ENCODE measurements at places on chromosomes 7 and 10.

GRCh38 chr10:123272171-123272570 is 118.0 kb downstream of the BUB3 start:
- DNase-seq = no peak

DNA sequence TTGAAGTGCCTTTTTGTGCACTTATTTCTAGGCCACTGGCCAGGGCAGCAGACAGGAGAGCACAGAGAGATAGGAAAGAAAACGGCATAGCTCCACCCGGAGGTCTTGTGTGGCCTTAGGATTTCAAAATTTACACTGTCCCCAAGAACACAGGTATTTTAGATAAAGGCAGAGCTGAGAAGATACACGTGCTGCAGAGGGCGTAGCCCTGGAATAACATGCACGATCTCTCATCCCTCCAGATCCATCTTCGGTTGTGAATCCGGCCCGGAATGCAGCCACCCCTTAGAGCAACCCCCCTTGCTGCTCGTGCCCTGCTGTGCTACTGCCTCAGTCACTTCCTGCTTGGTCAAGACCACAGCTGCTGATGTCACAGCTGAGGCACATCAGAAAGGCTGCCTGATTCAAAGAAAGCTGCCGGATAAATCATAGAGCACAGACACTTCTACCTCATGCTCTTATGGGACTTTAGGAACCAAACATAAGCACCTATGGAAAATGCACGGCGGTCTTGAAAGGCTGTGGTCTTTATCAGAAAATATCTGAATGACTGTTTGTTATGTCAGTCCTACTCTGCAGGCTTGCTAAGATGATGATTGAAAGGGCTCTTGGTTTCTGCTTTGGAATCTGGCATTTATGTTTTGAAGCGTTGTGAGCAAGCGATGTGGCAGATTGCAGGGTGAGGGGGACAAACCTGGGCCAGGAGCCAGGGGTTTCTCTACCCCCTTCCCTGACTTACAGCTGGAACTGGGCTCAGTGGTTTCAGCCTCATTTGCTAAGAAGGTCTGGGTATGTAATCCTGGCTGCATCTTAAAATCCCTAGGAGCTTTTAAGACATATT is 152.0 kb downstream of the SVIL start:
- DNase-seq = no peak

DNA sequence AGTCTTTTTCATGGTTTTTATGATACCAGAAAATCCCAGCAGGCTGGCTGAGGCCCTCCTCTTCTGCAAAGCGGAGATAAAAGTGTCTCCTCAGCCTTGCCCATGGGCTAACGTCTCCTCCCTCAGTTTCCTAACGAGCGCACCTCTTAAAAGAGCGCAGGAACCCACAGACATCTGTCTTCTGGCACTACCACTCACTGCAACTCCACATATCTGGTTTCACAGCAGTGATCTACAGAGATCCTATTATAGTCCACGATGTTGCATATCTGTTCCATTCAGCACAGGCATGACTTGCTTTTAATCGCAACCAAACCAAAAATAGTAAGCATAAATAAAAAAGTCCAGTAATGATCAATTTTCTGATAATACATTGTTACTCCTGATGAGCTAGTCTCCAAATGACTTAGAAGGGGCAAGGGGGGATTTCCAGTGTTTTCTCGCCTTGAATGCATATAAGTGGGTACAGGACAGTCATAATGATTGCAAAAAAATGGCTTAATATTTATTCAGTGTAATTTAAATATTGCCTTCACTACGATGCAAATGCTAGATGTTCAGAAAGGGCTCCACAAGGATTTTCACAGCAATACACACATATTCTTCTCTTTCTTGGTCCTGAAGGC is 20.9 kb downstream of the ANKRD22 start:
- DNase-seq = no peak

- no peak for DNase-seq
Observed at GRCh38 chr7:20747001-20747400, 39.7 kb downstream of the SP8 start.

All from stimulated activated CD4-positive, alpha-beta T cell treated with anti-CD3 and anti-CD28 coated beads, Interleukin-4, amount 100 ng/mL, for 48 hours (primary cell).